ENCODE measurements at places on chromosomes 3 and 15. TPM values are rescaled to one million over a fixed set of nuclear protein-coding genes. Genes with fewer than 3 reads are reported as not detected.

DNA sequence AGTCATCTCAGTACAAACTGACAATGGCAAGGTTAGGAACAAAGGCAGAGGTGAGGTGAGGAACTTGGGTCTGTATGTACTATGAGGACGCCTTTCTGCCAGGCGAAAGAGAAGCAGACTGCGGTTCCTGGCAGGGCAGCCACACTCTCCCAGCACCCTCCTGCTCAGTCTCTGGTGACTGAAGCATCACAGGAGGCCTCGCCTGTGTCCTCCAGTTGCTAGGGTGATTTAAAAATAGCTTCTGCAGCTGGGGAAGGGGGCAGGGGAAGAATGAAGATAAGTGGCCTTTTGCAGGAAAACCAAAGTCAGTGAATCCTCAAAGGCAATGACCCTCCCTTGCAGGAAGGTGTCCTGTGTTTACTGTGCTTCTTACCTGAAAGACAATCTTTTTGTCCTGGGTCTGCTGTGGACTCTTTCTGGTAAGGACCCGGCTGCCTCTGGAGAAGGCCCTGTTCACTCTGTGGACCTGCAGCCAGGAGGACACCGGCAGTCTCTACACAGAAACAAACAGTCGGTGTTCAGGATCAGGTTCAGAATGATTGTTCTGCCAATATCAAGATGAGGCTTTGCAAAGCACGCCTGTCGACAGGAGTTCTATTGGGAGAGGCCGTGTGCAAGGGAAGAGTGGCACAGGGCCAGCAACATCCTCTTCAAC, 65.7 kb upstream of the DGKG start:
- peak; percentile 12 for DNase-seq

DNA sequence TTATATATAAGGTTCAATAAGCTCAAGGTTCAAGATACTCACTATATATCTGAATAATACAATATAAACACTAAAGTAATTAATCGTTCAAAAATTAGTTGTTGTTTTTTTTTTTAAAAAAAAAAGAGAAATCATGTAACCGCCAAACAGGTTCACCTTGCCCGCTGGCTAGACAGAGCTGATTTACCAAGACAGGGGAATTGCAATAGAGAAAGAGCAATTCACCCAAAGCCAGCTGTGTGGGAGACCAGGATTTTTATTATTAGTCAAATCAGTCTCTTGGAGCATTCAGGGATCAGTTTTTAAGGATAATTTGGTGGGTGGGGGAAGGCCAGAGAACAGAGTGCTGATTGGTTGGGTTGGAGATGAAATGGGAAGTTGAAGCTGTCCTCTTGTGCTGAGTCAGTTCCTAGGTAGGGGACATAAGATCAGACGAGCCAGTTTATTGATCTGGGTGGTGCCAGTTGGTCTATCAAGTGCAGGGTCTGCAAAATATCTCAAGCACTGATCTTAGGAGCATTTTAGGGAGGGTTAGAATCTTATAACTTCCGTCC, 7.9 kb downstream of the HIGD1A start:
- DNase-seq: no peak

- DNase-seq: no peak
These were observed 62.9 kb upstream of the SPRED1 start for GRCh38 chr15:38189671-38190295.

DNA sequence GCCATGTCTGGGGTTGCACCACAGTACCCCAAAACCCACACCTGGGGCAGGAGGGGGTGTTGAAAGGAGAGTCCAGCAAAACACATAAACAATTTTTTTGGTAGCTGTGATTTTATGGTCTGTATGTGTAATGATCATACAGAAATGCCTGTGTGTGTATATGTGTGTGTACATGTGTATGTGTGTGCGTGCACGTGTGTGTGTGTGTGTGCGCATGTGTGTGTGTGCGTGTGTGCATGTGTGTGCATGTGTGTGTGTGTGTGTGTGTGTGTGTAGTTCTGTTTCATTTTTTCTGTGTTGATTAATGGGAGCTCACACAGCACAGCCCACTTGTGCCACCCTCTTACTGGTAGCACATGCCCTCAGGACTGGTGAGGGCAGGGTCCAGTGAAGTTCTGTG, 96.3 kb upstream of the OXTR start:
- DNase-seq: no peak

GRCh38 chr3:46830801-46831200, 32.4 kb downstream of the MYL3 start:
- no peak for DNase-seq

DNA sequence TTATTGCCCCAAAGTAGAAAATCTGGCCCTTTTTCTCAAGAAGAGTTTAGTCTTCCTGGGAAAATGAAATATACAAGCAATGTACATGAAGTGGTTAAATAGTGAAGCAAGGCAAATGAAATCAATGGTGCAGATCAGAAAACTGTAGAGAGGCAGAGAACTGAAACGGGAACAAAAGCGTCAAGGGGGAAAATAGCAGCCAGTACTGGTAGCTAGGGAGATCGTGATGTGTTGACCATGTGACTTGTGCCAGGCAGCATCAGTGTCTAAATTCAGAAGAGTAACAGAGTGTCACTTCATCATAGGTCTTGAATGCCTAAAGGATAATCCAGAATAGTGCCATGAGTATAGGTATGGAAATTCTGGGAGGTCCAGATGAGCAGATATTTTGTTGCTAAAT, 163.1 kb downstream of the CHL1 start:
- DNase-seq: no peak

GRCh38 chr3:29381595-29381994, 100.7 kb downstream of the RBMS3 start:
- DNase-seq: peak; percentile 51

DNA sequence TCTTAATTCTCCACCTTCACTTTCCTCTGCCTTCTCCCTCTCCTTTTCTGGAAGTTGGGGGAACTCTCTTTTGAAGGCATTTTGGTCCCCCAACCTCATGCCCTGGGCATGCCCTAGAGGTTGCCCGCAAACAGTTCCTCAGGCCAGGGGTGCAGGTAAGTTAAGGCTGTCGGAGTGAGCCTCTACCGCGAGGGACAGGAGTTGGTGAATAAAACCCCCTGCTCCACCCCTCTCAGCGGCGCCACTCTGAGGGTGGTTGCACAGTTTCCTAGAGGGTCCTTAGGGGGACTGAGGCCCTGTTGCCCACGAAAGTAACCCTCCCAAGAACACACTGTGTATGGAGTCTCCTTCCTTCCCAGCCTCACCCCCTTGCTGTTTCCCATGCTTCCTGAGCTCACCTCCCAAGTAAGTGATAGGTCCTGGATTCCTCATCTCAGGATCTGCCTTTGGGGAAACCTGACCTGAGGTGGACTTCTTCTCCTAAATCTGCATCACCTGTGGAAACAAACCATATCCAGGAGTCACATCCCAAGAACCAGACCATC, 23.1 kb upstream of the THSD4 start:
- DNase-seq: no peak

GRCh38 chr3:134076851-134077250, 47.1 kb upstream of the SLCO2A1 start:
- no peak for DNase-seq

DNA sequence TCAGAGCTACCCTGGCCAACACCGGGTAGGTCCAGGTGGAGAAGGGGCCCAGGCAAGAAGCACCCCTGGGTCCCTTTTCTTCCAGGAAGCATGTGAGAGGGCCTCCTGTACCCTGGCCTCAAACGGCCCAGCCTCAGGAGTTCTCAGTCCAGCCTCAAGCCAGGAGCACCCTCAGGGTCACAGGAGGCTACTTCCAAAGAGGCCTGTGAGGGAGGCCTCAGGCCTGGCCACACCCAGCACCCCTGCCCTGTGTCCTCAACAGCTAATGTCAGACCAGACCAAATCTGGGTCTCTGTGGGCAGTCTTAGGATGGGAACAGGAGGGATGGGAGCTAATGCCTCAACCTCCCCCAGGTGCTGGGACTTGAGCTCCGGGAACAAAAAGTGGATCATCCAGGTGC, 23.5 kb downstream of the PTH1R start:
- no peak for DNase-seq

DNA sequence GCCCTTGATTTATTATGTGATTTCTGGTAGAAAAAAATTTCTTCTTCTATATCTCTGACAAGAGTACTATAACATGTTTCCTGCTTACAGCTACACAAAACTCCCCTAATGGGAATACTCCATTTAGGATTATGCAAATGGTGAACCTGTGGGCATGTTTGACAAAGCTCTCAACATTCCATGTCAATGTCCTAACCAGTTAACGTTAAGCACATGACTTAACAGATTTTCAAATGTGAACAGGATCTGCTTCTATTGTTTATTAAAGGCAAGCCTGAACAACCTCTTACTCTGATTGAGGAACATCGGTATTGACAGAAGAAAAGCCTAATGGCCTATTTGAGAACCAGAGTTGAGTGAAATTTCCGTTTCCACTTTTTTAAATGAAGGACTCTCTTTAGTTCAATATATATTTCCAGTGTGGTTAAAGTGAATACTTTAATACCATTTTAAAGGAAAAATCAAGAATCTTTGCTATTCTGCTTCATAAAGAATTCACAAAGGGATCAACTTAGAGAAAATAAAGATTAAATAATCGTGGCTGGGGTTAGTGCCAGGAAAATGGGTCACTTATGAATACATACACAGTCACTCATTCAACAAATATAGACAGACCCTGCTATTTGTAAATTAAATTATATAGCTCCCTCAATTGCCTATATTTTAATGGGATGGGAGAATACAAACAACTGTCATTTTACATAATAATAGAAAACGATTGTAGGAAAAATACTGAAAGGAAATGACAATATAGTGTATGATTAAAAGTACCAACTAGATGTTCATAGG, 300.3 kb upstream of the CBLB start:
- DNase-seq: no peak

- no peak for DNase-seq
These were observed 66.9 kb upstream of the SLC6A1 start for GRCh38 chr3:10925436-10926255.

- DNase-seq: no peak
These were observed 53.0 kb upstream of the CORO2B start for GRCh38 chr15:68525815-68526214.

DNA sequence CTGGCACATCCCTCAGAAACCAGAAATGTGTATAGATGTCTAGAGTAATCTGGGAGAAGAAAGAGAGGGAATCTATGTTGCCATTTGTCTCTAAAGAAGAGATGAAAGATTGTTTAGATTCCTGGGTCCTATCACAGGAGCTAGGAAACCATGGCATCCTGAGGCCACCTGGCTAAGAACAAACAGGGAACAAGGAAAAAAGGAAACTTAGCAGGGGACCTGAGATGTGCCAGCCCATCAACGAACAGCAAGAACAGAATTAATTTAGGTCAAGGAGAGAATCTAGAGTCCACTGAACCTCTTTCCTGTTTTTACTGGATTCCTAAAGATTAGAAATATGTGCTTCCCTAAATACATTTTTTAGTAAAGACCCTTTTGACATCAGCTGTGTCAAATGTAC, 30.3 kb downstream of the IP6K1 start:
- no peak for DNase-seq

GRCh38 chr3:134885877-134886621, 91.0 kb downstream of the EPHB1 start:
- no peak for DNase-seq

DNA sequence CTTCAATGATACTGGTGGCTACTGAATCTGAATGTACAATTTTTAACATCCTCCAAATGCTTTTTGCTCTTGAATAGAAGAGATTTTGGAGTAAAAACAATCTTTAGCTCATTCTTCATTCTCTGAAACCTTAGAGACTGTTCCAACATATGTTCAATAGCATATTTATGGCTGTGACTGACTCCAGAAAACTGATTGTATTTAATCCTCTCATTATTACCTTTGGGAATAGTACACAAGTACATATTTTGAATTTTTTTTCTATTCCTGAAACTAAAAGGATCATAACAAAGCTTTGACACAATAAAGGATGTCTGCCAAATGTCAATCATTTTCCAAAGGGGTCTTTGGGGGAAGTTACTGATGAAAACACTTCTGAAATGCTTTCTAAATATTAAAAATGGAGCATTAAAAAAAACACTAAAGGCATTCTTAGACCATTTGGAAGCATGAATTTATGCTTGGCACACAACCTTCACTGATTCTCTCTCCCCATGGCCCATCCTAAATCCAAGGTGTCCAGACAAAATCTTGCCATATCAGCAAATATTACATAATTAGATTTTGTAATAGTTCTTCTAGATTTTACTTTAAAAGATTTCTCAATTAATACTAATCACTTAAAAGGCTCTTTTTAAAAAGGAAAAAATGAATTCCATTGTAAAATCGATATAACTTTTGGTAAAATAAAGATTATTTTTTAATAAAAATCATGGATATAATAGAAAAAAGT, 936.8 kb downstream of the EPHA3 start:
- no peak for DNase-seq

DNA sequence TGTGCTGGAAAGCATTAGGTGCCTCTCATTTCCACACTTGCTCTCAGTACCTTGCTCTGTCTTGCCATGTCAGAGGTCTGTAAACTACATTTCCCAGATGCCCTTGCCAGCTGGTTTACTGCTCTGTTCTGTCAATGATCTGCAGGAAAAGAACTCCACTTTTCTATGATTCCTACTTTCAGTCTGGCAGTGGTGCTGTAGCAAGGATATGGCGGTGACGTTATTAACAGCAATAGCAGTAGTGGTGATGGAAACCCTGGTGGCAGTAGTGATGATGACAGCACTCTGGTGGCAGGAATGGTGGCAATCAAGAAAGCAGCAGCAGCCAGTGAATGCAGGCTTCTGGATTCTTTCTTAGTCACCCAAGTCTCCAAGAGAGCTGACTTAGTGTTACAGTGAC, 665.2 kb downstream of the DIPK2A start:
- DNase-seq: no peak

- DNase-seq: peak; percentile 80
These were observed 208.5 kb upstream of the LINGO1 start for GRCh38 chr15:77840991-77841775.

DNA sequence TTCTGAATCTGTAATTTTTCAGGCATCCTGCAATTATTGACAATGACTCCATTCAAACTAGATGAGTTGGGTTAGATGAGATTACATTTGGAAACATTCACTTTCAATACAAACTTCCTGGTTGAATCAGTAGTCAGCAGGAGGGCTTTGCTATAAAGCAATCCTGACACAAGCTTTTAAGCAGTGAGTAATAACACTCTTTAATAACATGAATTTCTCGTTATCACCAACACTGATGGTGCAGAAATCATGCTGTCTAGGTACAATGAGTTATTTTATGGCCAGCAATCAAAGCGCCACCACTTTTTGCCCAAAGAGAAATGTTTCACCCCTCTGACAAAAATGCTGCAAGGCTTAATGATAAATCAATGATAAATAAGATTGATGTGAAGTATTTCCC, 474.8 kb upstream of the CNTN4 start:
- no peak for DNase-seq

Gene DPPA2
- total RNA-seq: not detected

Gene INKA1
- total RNA-seq: 2.3 TPM

Gene SMCO1
- total RNA-seq: not detected

Gene KCNAB1
- under 0.01 TPM for total RNA-seq

Gene TLE3
- total RNA-seq: 5.6 TPM

Gene SLC49A4
- total RNA-seq: 12.2 TPM

Gene LNP1
- 2.2 TPM for total RNA-seq

Gene CNTN6
- total RNA-seq: not detected

Gene ZBBX
- total RNA-seq: not detected

Gene COLQ
- total RNA-seq: 0.18 TPM

Gene CLN6
- total RNA-seq: 6.5 TPM

Gene MESP1
- total RNA-seq: under 0.01 TPM

Gene PLSCR5
- not detected for total RNA-seq

Gene CD96
- total RNA-seq: 0.28 TPM
